ENCODE measurements at places on chromosomes 7 and 10. TPM values are rescaled to one million over a fixed set of nuclear protein-coding genes. Genes with fewer than 3 reads are reported as not detected.

Gene GTF2IRD1
- total RNA-seq = 46.5 TPM

Gene AKR1C8
- not detected for total RNA-seq

Gene CRYGN
- 1.0 TPM for total RNA-seq

Gene MACC1
- total RNA-seq = 17.1 TPM

Gene GIMAP6
- total RNA-seq = not detected

Gene PTF1A
- total RNA-seq = not detected

Gene SEMA3E
- total RNA-seq = 1.9 TPM

Gene ZNF503
- total RNA-seq = 0.27 TPM

Gene ANLN
- total RNA-seq = 90.1 TPM

Gene ANK3
- total RNA-seq = 48.9 TPM

Gene PIK3CG
- not detected for total RNA-seq

Gene SLC16A12
- total RNA-seq = 2.0 TPM

Gene NUTM2B
- 0.17 TPM for total RNA-seq

Gene ITPRID1
- 0.13 TPM for total RNA-seq

Gene PLXNA4
- total RNA-seq = 0.76 TPM

Gene LRRC72
- not detected for total RNA-seq

Gene SERPINE1
- total RNA-seq = 5.6 TPM

Gene TRIL
- total RNA-seq = 5.8 TPM

Gene C10orf53
- not detected for total RNA-seq

Gene IQUB
- 0.96 TPM for total RNA-seq

Gene CCDC3
- 3.8 TPM for total RNA-seq

Gene ANKRD30A
- total RNA-seq = not detected

Gene WDR37
- 10.5 TPM for total RNA-seq

Gene GPER1
- total RNA-seq = 0.24 TPM

Gene FANK1
- total RNA-seq = not detected

Gene LARP4B
- total RNA-seq = 78.6 TPM

Gene RAB19
- total RNA-seq = 9.8 TPM

Gene CYP3A4
- total RNA-seq = not detected

Gene CABCOCO1
- total RNA-seq = not detected

Measured in H1 (cell line).